ENCODE measurements at places on chromosomes 3 and 15.

DNA sequence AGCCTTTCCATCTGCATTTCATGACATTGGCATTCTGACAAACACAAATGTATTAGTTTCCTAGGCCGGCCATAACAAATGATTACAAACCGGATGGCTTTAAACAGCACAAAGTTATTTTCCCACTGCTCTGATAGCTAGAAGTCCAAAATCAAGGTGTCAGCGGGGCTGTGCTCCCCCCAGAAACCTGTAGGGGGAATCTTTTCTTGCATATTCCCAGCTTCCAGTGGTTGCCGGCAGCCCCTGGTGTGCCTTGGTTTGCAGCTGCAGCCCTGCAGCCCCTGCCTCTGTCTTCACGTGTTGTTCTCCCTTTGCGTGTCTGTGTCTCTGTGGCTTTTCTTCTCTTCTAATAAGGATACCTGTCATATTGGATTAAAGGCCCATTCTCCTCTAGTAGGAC, 79.0 kb upstream of the CDV3 start:
- DNase-seq = no peak

- no peak for DNase-seq
These were observed 492.6 kb downstream of the GABRG3 start for GRCh38 chr15:27463525-27464088.

- DNase-seq = no peak
These were observed 417.5 kb downstream of the TUSC7 start for GRCh38 chr3:117126946-117127546.

GRCh38 chr3:35385271-35385670, 254.1 kb upstream of the ARPP21 start:
- DNase-seq = no peak

DNA sequence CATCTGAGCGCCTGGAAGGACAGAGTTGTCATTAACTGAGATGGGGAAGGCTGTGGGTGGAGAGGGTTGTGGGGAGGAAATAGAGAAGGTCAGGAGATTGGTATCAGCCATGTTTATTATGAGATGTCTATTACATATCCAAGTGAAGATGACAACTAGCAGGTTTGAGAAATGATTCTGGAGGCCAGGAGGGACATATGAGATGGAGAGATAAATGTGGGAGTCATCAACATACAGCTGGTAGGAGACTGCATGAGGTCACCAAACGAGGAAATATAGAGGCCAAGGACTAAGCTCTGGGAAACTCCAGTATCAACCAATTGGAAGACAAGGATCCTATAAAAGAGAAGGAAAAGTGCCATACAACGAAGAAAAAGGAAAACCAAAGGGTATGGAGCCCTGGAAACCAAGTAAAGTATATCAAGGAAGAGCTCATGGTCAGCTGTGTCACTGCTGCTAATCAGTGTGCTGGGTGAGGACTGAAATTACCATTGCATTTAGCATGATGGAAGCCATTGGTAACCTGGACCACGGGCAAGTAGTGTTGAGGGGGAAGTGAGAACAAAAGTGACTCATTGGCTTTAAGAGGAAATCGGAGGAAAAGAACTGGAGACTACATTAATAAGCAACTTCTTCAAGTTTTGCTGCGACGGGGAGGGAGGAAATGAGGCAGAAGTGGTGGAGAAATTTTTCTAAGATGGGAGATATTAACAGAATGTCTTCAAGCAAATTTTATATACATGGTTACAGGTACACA, 14.0 kb upstream of the UACA start:
- DNase-seq = no peak

DNA sequence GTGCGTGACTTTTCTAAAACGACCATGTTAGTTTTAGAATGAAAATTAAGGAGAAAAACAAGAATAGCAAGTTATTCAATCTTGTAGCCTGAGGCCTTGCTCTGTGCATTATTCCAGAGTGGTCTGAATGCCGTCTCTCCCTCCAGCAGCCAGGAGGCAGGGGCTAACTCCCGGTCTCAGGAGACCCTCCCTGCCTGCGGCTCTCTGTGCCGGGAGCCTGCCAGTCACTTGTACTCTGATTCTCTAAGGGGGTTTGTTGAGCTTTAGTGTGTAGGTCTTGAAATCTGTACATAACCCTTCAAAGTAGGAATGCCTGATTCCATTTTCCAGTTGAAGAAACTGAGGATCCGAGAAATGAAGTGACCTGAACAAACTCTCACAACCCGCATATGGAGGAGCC, 97.3 kb downstream of the ARNT2 start:
- DNase-seq = no peak

DNA sequence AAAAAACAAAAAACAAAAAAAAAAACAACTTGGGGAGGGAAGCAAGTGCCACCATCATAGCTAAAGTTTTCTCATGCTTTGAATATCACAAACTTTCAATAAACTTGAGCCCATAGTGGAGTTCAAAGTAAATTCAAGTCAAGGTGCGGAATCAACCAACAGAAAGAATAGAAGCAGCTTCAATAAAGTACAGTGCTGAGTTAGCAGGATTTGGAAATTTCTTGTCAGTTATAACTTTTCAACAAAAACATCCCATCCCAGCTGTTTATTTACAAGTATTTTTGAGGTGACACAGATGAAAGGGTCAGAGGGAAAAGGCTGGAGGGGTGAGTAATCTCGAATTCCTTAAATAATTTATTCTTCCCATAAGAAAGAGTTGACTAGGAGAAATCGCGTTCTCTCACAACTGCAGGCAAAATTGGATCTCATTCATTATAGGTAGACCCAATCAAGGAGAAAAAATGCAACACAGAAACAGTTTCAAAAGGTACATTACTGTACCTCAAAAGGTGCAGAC, 477.4 kb upstream of the RASGRP1 start:
- peak; percentile 26 for DNase-seq

GRCh38 chr15:34336231-34336990, 1.2 kb downstream of the SLC12A6 start:
- DNase-seq = no peak

- DNase-seq = no peak
These were observed 5.1 kb upstream of the B4GALT4 start for GRCh38 chr3:119245778-119246177.

GRCh38 chr15:68697711-68698690, 119.2 kb downstream of the CORO2B start:
- no peak for DNase-seq

- no peak for DNase-seq
These were observed 27.0 kb upstream of the KCTD6 start for GRCh38 chr3:58464866-58465265.

- no peak for DNase-seq
These were observed 1.7 kb upstream of the STAB1 start for GRCh38 chr3:52493232-52494017.

DNA sequence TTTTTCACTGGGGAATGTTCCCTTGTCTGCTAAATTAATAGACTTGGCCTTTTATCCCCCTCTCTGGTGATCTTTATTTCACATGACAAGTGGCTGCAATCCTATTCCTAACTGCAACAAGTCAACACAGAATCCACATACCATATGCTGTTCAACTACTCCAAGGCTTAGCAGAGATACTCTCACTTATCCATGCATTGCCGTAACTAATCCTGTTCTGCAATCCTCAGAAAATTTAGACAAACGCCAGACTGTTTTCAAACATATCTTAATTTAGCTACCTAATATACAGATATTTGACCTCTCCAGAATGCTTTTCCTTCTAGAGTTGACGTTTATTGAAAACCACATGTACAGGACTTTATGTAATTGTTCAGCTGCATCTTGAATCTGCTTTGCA, 37.9 kb downstream of the EID1 start:
- DNase-seq = no peak

GRCh38 chr3:16897254-16897926, 12.6 kb downstream of the PLCL2 start:
- DNase-seq = no peak

DNA sequence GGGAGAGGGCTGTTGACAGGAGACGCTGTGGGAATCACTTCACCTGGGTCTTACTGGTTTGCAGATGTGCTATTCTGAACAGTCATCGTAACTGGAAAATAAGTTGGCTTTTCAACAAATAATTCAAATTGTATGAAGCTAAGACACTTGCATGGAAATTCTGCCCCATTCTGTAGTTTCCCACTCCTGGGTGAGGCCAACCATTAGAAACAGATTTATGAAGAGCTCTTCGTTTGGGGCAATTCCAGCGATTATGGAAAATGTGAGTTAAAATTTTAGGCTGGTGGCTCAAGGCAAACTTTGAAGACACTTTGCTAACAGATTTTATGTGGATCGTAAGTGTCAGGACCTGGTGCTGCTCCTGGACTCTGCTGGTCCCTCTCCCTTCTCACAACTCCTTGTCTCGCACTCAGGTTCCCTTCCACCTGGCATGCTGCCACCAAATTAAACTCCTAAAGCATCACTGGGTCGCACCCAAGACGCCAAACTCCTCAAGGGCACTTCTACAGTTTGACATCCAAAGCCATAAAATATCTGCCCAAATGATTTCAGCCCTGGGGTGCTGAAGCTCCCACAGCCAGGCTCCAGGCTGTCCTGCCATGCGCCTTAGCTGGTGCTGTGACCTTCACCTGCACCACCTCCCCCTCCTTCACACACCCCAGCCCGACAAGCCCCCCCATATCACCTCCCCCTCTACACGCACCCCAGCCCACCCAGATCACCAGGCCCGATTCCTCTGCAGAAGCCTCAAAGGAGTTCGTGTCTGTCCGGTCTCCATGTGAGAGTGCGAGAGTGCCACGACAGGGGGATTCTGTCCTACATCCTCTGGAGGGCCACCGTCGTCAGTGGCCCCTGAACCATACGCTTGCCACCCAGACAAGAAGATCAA, 138.4 kb downstream of the NSMCE3 start:
- no peak for DNase-seq

DNA sequence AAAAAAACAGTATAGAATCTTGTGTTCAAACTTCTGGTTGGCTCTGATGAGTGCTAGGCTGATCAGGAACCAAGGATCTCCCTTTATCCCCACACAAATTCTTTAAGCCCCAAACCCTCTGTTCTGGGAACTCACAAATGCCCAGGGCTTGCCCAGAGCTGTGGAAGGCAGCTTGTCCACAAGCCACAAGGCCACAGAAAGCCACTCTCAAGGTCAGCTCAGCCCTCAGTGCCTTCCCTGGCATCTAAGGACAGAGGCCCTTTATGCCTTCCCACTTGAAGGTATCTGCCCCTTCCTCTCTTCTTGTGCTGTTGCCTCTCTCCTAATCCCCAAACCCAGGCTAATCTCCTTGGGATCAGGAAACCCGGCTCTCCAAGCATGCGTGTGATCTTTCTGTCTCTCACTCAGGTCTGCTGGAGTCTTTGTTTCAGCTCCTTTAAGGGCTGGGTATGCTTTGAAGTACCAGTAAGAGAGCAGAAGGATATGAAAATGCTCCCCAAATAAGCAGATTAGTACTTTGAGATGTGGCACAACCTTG, 145.0 kb upstream of the TRIM42 start:
- no peak for DNase-seq

DNA sequence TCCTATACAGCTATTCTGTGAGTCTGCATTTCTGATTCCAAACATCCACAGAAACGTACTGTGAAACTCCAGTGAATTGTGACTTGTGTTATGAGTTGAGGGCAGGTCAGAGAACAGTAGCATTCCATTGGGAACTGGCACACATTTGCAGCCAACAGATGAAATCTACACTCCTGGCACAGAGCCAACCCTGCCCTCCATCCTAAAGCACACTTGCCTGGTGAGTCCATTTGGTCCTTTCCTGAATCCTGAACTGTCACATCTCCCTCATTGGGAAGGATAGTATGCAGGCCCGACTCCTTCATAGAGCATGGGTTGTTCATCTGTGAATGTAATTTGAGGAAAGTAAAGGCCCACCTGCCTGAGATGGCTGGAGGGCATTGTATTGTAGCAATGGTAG, 314.3 kb upstream of the RASGRP1 start:
- peak; percentile 47 for DNase-seq
